ENCODE measurements at places on chromosomes 16 and 17.
A peak's percentile ranks its signal among the peaks of the same experiment; 100 is the strongest.

- no peak for DNase-seq
Measured at GRCh38 chr16:86507173-86508027, 2.9 kb upstream of the FOXF1 start.

GRCh38 chr17:2710803-2711607, 559 bp downstream of the CLUH start:
- DNase-seq: peak; percentile 55

DNA sequence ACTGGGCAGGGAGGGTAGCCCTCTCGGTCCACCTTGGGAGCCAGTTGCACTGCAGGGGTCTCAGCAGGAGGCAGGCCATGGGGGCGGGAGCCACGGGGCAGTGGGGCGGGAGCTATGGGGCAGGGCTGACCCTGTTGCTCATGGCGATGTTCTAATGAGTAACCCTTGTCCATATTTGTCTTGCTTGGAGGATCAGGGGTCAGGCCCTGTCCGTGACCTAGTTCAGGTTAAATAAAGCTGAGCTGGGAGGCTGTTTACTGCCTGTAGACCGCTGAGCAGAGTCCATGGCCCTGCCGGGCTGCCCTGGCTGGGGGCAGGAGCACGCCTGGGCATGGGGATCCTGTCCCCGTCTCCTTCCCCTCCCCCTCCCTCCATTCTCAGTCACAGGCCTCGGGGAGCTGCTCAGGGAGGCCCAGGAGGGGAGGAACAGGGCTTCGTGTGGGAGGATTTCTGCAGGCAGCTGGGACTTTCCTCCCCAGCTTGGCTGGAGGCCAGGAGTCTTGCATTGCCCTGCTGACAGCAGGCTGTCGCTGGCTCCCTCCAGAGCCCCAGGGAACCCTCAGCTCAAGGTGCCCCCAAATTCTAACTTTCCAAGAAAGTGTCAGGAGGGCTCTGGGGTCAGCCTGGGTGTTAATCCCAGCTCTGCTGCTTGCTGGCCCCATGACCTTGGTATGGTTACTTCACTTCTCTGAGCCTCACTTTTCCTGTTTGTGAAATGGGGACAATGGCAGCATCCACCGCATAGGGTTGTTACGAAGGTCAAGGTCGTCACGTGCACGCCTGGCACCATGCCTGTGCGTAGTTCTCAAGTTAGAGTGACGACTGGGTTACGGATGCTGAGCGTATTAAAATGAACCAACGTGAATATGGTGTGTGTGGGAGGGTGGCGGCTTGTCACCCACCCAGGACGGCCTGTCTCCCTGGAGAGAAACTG, 6.1 kb upstream of the SERPINF2 start:
- DNase-seq: peak; percentile 59

DNA sequence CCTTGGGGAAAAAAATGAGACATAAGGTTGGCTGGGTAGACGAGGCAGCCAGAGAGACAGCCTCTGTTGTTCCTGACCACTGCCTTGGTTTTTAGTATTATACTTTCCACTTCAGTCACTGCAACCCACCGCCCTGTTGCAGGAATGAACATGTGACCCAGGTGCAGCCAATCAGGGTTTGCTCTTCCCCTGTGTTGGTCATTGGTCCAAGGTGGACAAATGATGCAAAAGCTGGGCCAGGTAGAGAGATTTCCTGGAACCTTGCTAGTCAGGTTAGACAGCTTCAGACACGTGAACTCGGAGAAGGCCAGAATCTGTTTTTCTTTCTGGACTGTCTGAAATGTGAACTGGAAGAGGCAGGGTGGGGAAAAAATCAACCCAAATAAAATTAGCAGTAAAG, 452.4 kb upstream of the RBFOX1 start:
- no peak for DNase-seq

DNA sequence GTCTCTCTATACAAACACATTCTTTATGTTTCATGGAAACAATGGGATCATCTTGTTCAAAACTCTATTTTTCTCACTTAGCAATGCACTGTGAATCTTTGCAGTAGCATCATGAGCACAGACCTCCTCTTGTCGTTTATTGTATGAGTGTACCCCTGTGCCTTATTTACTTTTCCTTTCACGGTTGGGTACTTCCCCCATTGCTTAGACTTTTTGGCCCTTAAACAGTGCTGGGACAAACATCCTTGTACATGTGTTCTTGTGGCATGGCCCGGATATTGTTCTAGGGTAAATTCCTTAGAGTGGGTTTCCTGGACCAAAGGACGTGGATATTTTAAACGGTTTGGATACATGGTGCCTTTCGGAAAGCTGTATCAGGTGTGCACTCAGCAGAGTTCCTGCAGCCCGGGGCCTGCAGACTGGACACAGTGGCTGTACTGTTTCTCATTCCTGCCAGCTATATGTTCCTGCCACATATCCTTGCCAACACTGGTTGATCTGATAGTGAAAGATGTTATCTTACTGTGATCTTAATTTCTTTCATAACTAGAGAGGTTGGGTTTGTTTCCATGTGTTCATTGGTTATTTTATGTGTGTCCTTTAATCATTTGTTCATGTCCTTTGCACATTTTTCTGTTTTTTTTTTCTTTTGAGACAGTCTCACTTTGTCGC, 111.1 kb downstream of the OR1D5 start:
- DNase-seq: no peak

DNA sequence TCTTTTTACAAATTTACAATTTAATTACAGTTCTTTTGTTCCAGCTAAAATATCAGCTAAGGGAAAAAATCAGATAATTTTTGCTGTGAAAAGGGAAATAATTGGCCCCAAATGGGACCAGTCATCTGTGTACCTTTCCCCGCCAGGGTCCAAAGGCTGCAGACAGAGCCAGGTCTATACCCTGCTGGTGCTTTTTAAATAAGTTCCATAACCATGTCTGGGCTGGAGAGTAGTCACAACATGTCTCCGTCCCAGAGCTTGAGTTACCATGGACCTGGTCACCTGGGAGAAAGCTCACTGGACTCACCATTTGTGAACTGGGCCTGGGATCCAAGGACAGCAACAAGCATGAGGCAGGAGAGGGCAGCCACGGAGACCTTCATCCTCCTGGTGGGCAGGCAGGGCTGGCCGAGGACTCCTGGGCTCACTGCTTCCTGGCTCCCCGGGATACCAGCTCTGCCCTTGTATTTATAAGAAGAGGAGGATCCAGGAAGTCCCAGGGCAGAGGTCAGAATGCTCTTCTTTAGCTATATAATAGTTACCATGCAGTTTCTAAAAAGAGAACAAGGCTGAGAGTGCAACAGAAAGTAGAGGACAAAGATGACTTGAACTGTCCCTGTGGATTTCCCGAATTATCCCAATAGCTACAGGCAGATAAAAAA, at the start of gene CCL15:
CCL15 (minus strand) TSS at position 444 of the 662 bp plus-strand sequence; CDS start at position 383, 61 bp downstream.
- DNase-seq: no peak

GRCh38 chr16:27558932-27559331, 9.0 kb downstream of the KATNIP start:
- DNase-seq: no peak

DNA sequence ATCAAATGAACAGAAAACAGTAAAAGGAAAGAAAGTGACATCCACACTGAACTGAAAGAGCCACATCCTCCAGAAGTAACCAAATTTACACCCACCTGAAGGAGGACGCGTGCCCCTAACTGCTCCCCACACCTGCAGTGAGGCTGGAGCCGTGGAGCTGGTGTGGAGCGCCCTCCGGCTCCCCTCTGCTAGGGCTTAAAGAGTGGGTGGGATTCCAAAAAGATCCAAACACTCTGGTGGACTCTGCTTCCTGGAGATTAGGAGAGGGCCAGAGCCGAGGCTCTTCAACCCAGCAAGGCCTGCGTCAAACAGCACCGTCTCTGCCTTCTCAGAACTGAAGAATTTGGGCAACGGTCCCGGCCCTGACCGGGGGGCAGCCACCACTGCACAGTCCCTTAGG, 15.2 kb downstream of the CCDC40 start:
- no peak for DNase-seq

- DNase-seq: no peak
Measured at GRCh38 chr16:22214889-22215288, 8.8 kb downstream of the EEF2K start.

DNA sequence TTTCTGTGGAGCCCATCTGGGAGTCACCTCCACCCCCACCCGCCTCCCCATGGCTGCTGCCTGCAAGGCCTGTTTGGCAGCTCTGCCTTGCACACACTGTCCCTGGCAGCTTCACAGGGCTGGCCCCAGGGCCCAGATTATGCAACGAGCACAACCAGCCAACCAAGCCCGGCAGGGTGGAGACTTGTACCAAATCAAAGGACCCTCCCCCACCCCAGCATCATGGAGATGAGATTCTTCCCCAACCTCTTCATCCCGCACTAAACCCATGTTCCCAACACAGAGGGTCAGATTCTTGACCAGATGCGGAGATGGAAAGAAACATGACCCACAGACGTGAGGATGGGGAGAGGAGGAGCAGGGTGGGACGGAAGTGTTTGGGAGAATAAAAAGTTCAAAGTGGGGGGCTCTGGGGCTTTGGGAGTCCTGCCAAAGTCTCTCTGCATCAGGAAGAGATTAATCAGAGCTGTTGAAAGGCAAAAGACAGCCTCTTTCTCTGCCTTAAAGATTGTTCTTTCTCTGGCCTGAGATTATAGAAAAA, 3.8 kb downstream of the SMARCD2 start:
- DNase-seq: peak; percentile 73

DNA sequence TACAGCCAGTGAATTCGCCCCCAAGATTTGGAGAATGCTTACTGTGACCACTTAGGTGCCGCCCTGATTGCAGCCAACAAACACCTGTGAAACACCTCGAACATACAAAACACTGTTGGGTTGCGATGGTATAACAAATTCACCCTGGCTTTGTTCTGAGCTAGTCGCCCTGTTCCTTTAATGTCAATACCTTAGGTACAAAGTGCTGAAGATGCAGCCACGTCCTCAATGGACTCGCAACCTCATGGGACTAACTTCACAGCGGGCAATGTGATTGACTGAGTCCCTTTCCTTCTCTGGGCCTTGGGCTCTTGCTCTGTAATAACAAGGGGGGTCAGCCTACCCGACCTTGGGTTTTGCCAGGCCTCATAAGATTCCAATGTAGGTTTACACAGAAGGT, 28.9 kb upstream of the GOSR2 start:
- no peak for DNase-seq

- DNase-seq: no peak
Measured at GRCh38 chr17:32492264-32492589, 5.4 kb downstream of the CDK5R1 start.

DNA sequence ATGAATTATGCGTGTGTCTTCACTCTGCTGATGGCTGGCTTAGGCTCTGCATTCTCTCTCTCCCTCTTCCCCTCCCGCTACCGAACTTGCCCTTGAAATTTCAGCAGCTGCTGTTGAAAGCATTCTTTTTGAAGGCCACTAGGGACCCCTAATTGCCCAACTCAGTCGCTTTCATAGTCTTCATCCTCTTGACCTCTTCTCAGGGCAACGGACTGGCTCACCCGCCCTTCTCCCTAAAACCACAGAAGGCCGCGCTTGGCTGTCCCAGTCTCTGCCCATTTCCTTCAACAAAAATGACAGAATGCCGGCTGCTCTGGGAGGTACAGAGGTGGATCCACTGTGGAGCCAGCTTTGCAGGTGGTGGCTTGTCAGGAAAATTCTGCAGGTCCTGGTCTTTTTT, 21.0 kb upstream of the FMNL1 start:
- DNase-seq: no peak

Measured in AG20443 (cell line).